ENCODE measurements at places on chromosomes 12 and 14. TPM values are rescaled to one million over a fixed set of nuclear protein-coding genes. Genes with fewer than 3 reads are reported as not detected.

The KRT77 gene
- not detected for polyA plus RNA-seq

The TGM1 gene
- polyA plus RNA-seq = 3.3 TPM

The CLEC2D gene
- polyA plus RNA-seq = 1.2 TPM

The STAT6 gene
- 88.8 TPM for polyA plus RNA-seq

The PUS7L gene
- 5.1 TPM for polyA plus RNA-seq

The EPS8 gene
- 45.0 TPM for polyA plus RNA-seq

The MEG3 gene
- 518 TPM for polyA plus RNA-seq

The INSM2 gene
- not detected for polyA plus RNA-seq

The LTBR gene
- polyA plus RNA-seq = 66.0 TPM

The ANG gene
- 4.7 TPM for polyA plus RNA-seq

Measured in IMR-90 (cell line).